ENCODE measurements at places on chromosomes 2 and 18. TPM values are rescaled to one million over a fixed set of nuclear protein-coding genes. Genes with fewer than 3 reads are reported as not detected.

DNA sequence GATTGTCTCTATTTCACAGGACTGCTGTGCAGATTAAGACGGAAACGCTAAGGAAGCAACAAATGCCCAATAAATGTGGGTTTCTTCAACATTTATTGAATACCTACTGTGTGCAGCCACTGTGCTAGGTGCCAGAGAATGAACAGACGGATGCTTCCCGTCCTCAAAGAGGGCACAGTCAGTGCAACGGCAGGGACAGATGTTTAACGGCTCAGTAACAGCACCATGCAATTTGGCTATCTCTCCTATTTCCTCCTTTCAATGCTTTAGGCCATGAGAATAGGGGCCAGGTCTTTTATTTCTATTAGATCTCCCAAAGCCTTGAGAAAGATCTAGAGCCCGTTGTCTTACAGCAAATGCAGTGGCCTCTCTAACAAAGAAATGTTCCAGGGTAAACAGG is 7.2 kb downstream of the EDAR start:
- no peaks in the 10 kb centered on the region for H3K27me3 ChIP-seq
- H3K36me3 ChIP-seq, result no peaks in the 10 kb centered on the region
- no peak overlapping the region for H3K4me3 ChIP-seq
- no peaks in the 10 kb centered on the region for H3K4me1 ChIP-seq
- peak overlapping the region; percentile 45 for H3K27ac ChIP-seq

DNA sequence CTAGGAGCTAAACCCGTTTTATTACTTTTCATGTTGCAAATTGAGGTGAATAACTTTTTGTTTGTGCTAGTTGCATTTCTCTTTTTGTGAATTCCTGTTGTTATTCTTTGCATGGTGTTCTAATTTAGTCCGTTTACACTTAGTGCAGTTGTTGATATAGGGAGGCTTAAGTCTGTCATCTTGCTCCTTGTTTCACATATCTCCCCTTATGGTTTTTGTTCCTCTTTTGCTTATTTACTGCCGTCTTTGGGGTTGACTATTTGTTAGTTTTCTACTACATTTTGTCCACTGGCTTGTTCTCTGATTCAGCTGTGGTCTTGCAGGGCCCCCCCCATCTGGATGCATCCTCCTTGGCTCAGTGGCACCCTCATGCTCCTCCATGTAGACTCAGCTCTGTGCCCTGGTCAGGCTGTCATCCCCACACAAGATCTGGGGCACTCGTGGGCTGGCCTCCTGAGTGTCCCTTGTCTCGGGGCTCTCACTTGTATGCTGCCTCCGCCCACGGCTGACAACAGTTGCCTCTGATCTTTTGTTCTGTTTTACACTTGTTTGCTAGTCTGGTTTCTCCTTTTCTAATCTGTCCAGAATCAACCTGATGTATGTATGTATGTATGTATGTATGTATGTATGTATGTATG is 42.9 kb upstream of the ASB1 start:
- no peak overlapping the region for H3K27ac ChIP-seq
- H3K27me3 ChIP-seq, result no peaks in the 10 kb centered on the region
- peaks cover 3% of the 10 kb centered on the region for H3K36me3 ChIP-seq
- no peak for DNase-seq
- no peaks in the 10 kb centered on the region for H3K4me1 ChIP-seq
- H3K4me3 ChIP-seq, result no peak overlapping the region

- DNase-seq, result no peak
- H3K4me3 ChIP-seq, result no peak overlapping the region
- H3K27ac ChIP-seq, result no peak overlapping the region
- H3K27me3 ChIP-seq, result peaks cover 3% of the 10 kb centered on the region
- H3K4me1 ChIP-seq, result no peaks in the 10 kb centered on the region
These were observed 204.8 kb upstream of the SH3BP4 start for GRCh38 chr2:234747032-234747431.

GRCh38 chr2:25339791-25340180 is 1.9 kb downstream of the DNMT3A start:
- H3K27ac ChIP-seq, result peak overlapping the region; percentile 88
- H3K4me3 ChIP-seq, result peak overlapping the region; percentile 76
- H3K4me1 ChIP-seq, result peaks cover 54% of the 10 kb centered on the region
- H3K27me3 ChIP-seq, result no peaks in the 10 kb centered on the region
- no peaks in the 10 kb centered on the region for H3K36me3 ChIP-seq

C1GALT1C1L gene
- total RNA-seq, result not detected
